Activated naive CD8-positive, alpha-beta T cell treated with anti-CD3 and anti-CD28 coated beads for 36 hours (primary cell): ENCODE measurements at places on chromosomes 4 and X.
A peak's percentile ranks its signal among the peaks of the same experiment; 100 is the strongest.

DNA sequence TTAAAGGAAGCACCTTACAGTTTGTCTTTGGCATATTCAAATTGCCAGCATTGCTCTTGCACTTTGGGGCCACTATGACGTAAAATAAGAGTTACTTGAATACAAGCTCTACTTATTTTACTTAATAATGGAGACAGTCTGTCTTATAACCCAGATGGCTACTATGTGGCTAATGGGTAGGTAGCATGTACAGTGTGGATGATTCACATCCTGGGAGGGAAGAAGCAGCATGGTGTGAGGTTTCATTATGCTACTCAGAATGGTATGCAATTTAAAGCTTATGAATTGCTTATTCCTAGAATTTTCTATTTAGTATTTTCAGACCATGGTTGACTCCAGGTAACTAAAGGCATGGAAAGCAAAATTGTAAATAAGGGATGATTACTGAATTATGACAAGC is 761.8 kb upstream of the ATOH1 start:
- H3K4me3 ChIP-seq = no peak overlapping the region
- no peaks in the 10 kb centered on the region for H3K27me3 ChIP-seq
- no peaks in the 10 kb centered on the region for H3K36me3 ChIP-seq
- H3K4me1 ChIP-seq = no peaks in the 10 kb centered on the region
- no peak for DNase-seq

DNA sequence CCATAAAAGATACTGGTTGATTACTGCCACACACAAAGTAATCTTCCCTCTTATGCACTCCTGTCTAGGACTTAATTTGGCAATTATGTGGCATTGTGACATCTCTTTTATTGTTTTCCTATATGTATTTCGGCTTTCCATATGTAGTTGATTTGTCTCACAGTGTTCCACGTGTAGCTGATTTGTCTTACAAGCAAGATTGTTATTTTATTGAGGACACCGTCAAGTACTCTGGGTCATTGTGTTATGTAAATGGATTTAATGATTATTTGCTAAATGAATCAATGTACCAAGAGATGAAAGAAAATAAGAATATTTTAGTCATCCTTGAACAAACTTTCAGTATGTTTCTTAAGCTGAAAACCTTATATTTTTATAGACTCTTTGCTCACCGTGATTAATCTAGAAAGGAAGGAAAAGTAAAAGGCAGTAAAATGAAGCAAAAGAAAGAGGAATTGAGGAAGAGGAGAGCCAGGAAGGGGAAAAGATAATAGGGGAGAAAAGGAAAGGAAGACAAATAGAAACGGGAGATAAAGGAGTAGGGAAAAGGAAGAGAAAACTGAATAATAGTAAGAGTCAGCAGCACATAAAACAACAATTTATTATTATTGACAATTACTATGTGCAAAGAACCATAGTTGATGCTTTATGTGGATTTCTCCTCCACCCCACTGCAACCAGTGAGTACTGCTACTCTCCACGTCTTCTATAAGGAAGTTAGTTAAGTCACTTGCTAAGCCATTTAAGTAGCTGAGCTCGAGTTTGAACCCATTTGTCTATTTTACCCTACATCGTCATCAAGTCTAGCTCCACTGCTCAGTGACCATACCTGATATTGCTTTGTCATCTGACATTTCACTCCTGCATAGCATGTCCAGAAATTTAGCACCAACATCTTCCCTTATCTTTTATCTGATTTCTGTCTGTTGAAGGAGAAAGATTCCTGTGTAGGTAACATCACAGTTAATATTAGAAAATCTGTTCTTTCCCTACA is 336.5 kb downstream of the BMPR1B start:
- peaks cover 7% of the 10 kb centered on the region for H3K4me1 ChIP-seq
- DNase-seq = no peak
- peaks cover 5% of the 10 kb centered on the region for H3K27me3 ChIP-seq
- H3K4me3 ChIP-seq = no peak overlapping the region
- H3K36me3 ChIP-seq = no peaks in the 10 kb centered on the region
- H3K27ac ChIP-seq = no peak overlapping the region

GRCh38 chr4:40149960-40150385 is 46.9 kb upstream of the RHOH start:
- peak overlapping the region; percentile 82 for H3K27ac ChIP-seq
- DNase-seq = peak; percentile 62
- H3K4me1 ChIP-seq = peaks cover 31% of the 10 kb centered on the region
- H3K4me3 ChIP-seq = no peak overlapping the region

DNA sequence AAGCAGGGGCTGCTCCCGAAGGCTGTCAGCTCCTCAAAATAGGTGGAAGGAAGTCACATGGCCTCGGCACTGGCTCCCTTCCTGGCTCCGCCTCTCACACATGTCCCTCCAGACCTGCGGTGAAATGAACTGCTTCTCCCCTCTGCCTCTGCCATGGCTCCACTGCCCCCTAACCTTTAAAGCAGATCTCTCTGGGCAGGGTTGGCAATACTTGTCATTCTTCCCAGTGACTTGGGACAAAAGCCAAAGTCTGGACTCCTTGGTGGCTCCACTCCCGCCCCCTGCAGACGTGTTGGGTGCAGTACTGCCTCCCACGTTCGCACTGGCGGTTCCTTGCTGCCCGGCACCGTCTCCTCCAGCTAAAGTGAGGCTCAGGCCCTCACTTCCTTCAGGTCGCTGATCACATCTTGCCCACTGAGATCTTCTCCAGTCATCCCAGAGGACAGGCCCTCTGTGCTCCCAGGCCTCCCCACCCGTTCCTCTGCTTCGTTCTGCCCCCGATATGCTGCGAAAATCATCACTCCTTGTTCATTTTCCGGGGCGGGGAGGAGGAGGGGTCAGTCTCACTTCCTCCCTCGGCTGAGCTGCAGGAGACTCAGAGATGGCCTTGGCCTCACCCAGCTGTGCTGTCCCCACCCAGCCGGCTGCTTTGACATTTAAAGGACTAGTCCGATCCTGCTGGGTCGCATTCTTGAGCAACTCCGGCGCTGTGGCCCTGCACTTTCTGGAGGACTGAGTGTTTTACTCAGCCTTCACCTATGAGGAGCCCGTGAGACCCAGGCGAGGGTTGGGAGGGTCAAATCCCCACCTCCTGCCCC is 97.4 kb downstream of the PHKA2 start:
- no peaks in the 10 kb centered on the region for H3K27me3 ChIP-seq
- H3K4me3 ChIP-seq = peak overlapping the region; percentile 81
- H3K36me3 ChIP-seq = no peaks in the 10 kb centered on the region
- H3K27ac ChIP-seq = peak overlapping the region; percentile 93

GRCh38 chrX:37776987-37777325 is 2.9 kb upstream of the CYBB start:
- H3K27ac ChIP-seq = peak overlapping the region; percentile 66
- H3K4me1 ChIP-seq = peaks cover 22% of the 10 kb centered on the region
- no peak overlapping the region for H3K4me3 ChIP-seq
- H3K36me3 ChIP-seq = no peaks in the 10 kb centered on the region
- DNase-seq = no peak

DNA sequence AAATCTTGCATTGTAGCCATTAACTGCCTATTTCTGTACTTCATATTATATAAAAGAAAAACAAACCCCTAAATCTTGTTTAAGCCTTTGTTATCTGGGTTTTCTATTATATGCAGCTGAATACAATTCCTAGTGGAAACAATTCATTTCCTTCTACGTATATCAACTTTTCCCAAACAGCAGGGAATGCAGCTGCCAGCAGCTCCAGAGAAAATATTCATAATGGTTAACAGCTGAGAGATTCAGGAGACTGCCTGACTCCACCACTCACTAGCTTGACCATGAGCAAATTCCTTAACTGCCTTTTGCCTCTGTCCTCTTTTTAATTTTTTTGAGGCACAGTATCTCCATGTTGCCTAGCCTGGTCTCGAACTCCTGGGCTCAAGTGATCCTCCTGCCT is 146.2 kb downstream of the SPATA18 start:
- H3K4me3 ChIP-seq = no peak overlapping the region
- no peak overlapping the region for H3K27ac ChIP-seq
- no peak for DNase-seq
- no peaks in the 10 kb centered on the region for H3K4me1 ChIP-seq
- H3K27me3 ChIP-seq = peaks cover 3% of the 10 kb centered on the region

- H3K4me3 ChIP-seq = no peak overlapping the region
- DNase-seq = no peak
- peaks cover 68% of the 10 kb centered on the region for H3K36me3 ChIP-seq
- H3K27ac ChIP-seq = no peak overlapping the region
- H3K27me3 ChIP-seq = no peaks in the 10 kb centered on the region
- peaks cover 2% of the 10 kb centered on the region for H3K4me1 ChIP-seq
These were observed 41.7 kb upstream of the DDX60 start for GRCh38 chr4:168360271-168360670.

- DNase-seq = no peak
- no peaks in the 10 kb centered on the region for H3K36me3 ChIP-seq
- no peaks in the 10 kb centered on the region for H3K27me3 ChIP-seq
These were observed 333.1 kb upstream of the FAM241A start for GRCh38 chr4:111812114-111812513.
